ENCODE measurements at places on chromosomes 4 and X.

DNA sequence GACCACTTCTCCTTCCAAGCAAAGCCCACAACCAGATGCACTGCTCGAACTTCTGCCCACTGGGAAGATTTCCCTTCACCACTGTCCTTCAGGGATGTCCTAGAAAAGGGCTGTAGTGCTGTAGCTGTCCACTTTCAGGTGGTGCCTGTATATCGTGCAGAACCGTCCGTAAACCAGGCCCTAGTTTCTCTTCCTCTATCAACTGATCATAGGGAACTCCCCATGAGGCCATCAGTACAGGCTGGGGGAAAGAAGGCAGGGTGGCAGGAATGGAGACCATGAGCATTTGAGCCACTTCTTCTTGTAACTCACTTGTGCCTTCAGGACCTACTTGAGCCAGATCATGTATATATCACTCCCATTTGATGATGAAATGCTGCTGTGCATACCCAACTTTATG is 57.3 kb upstream of the FAM9B start:
- DNase-seq: no peak

- no peak for DNase-seq
Measured at GRCh38 chrX:68461576-68461975, 28.3 kb upstream of the OPHN1 start.

- no peak for DNase-seq
Measured at GRCh38 chr4:149136951-149137620, 678.6 kb downstream of the IQCM start.

GRCh38 chrX:39855748-39856129 is 242.0 kb downstream of the BCOR start:
- DNase-seq: no peak

- no peak for DNase-seq
Measured at GRCh38 chr4:94603170-94603747, 151.5 kb downstream of the PDLIM5 start.

DNA sequence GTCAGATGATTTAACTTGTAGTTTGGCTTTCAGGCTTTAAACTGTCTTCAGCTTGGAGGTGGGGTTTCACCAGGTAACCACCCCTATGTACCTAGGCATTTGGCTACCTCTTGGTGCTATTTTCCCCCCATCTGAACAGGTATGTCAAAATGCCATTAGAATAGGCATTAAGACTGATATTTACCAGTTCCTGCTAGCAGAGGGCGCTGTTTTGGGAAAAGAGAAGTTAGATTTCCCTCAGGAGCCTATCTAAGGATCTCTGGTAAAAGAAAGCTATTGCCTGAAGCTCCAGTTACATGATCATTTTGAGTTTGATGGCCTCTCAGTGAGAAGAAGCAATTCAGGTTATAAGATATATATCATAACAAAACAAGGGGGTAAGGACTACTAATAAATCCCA is 879.1 kb downstream of the SH3BGRL start:
- DNase-seq: no peak

DNA sequence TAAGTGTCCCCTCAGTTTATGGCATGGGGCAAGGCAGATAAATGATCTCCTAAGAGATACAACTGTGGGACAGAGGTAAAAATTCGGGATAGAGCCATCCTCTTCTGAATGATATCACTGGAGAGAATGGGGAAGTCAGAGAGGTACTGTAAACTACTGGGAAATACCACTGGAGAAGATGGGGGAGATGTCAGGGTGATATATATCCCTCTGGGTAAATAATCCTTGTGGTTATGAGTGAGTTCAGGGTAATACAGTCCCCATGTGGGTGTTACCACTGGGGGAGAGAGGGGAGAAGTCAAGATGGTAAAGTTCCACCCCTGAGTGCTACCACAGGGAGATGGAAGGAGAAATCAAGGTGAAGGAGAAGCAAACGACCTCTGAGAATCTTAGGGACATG is 63.9 kb upstream of the ZNF81 start:
- DNase-seq: no peak

GRCh38 chrX:8341814-8342590 is 122.6 kb upstream of the VCX3B start:
- no peak for DNase-seq

DNA sequence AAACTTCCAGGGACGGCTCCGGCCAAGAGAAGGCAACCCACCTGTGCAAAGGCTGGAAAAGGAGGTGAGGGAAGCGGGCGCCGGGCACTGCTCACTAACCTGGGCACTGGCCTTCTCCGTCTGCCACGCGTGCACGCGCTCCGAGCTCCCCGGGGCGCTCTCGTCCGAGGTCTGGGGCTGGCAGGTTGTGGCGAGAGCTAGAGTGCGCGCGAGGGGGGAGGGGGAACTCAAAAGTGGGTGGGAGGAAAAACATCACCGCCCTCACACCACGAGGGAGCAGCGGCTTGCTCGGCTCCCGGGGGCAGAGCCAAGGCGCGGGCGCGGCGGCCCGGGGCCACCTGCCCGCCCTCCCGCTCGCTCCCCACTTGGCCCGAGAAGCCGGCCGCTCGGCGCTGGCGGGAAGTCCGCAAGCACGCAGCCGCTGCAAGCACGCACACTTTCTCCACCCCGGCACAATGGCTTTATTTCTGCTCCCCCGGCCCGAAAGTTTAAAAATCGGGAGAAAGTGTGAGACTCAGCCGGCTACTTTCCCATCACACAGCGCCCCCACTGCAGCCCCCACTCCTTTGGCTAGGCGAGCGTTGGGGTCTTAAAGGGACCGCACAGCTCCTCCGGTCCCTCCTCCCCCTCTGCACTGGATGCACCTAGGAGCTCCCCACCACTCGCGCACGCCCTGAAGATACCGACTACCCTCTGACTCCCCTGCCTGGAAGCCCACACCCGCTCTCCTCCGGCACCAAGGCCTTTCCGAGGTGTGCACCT is at the start of gene CHRDL1:
Gene CHRDL1 (minus strand): TSS at position 173 of the 762 bp plus-strand sequence. CDS start 3,636 bp downstream, outside the sequence.
- DNase-seq: peak; percentile 41

GRCh38 chrX:350148-350533 is 31.5 kb upstream of the GTPBP6 start:
- DNase-seq: no peak

DNA sequence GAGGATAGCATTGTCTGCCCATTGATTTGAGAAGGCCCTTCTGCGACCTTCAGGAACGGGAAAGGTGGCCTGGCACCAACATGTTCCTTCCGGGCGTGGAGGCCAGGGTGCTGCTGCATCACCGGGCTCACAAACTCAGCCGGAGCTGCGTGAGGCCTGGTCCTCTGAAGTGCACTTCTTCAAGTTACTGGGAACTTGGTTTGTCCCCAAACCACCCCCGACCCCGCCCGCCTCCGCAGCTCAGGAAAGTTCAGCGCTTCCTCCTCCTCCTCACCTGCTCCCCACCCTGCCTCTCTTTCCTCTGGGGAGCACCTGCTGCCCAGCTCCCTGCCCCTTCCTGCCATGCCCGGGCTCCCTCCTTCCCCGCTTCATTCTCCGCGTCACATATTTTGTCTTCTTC is 116.0 kb upstream of the LRPAP1 start:
- DNase-seq: no peak

- DNase-seq: peak; percentile 17
Measured at GRCh38 chrX:56564921-56565840, 1.8 kb downstream of the UBQLN2 start.

DNA sequence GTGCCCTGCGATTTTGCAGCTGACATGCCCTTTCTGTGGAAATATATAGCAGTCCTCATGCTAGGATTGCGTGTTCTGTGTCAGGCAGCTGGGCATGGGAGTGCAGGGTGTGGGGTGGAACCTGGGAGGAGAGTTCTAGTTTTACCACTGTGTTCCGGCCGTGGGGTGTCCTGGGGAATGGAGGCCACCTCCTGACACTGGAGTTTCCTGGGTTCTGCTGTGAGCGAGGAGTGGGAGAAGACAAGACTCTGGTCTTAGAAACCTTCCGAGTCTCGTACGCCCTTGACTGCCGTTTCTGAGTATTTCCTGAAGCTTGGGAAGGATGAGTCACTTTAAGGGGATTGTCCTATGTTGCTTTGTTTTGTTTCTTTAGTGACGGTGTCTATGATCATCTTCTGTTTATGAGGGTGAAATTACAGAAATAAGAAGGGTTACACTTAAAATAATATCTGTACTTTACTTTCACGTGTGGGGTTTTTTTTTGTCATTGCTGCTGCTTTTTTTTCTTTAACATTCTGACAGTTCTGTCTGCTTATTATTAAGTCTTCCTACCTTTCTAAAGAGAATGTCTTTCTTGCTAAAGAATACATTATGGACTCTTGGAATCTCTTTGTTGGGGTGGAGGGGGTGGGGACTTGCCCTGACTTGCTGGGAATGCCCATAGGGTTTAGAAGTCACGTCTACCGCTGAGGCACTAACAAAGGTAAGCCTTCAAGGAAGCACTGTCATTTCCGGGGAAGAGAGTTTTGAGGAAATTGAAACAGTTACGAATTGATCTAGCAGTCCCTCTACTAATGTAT is 19.1 kb downstream of the CD99 start:
- DNase-seq: no peak

GRCh38 chr4:24089851-24090534 is 200.1 kb upstream of the PPARGC1A start:
- no peak for DNase-seq

DNA sequence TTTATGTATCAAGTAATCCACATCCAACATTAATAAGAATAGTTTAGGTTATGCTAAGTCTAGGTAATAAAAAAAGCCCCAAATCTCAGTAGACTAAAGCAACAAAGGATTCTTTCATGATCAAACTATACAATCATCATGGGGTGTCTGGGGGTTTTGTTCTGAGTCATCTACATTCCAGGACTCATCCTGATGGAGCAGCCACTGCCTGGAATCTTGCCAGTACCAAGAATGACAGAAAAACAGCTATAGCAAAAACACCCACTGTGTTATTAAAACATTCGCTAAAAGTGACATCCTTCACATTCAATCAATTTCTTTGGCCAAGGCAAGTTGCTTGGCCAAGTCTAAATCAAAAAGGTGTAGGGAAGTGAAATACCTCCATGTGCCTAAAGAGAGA is 3.9 kb upstream of the ARHGEF38 start:
- DNase-seq: no peak

DNA sequence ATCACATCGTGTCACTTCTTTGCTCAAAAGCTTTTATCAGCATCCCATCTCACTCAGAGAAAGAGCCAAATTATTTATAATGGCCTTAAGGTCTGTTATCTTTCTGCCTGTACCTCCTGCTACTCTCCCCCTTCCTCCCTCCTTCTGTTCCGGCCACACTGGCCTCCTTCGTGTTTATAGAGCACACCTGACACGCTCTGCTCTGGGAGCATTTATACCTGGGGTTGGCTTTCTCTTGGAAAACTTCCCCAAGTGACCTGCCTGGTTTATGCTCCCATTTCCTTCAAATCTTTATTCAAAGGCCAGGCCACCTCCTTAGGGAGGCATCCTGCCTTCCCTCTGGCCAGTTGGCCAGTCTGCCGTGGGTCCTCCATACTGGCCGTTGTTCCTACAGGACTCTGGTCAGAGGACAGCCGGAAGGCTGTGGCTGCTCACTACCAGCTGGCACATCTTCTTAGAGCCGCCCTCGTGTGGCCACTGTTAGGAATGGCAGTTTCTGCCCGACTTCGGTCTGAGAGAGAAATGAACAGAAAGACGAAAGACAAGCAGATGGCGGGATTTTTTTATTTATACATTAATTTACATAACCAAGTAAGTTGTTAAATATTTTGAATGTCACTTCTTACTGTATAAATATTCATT is 80.2 kb upstream of the CBLL2 start:
- DNase-seq: peak; percentile 68

DNA sequence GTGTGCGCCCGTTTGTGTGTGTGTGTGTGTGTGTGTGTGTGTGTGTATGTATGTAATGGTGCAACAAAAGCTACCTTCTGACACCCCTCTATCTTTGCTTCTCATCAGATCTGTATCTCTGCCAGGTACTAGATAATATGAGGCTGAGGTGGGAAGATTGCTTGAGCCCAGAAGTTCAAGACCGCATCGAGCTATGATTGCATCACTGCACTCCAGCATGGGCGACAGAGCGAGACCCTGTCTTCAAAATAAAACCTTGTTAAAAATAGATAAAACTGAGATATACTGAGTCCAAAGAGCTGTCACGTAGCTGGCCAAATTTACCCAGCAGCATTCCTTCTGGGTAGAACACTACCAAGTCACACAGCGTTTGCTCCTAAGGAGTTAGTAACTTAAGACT is 18.4 kb downstream of the NLGN4X start:
- no peak for DNase-seq

- DNase-seq: no peak
Measured at GRCh38 chr4:10054571-10055041, 33.3 kb upstream of the SLC2A9 start.

- DNase-seq: no peak
Measured at GRCh38 chr4:99485212-99485611, 25.6 kb upstream of the C4orf17 start.

DNA sequence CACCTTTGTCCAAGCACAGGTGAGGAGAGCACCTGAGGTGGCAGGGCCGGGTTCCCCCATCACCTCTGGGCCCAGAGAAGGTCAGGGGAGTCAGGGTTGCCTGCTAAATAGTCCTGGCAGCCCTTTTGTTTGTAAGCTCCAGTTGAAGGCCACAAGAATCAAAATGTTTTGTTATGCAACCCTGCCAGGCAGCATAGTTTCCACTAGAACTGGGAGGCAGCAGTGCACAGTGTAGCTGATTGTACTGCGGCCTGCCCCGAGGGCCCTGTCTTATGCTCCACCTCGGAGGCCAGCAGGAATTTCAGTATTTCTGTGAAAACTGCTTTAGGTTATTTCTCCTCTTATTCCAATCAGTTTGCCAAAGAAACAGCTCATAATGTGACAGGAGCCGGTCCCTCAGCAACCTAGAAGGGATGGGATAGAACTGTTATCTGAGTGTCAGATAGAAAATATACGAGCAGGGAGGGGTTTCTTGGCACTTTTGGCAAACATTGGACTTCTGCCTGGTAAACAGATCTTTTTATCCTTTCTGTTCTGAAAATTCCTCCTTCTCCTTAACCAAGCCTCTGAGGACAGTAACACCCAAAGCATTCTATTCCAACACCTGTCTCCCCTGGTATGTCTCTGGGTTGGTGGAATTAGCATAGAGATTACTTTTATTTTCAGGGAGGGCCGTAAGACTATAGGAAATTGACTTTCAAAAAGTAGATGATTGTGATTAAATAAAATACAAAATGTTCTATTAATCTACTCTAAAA is 93.6 kb downstream of the LNX1 start:
- DNase-seq: no peak

- no peak for DNase-seq
Measured at GRCh38 chr4:5373327-5373726, 322.0 kb downstream of the STK32B start.

- DNase-seq: peak; percentile 69
Measured at GRCh38 chr4:2243681-2244380, 1.9 kb upstream of the HAUS3 start.

GRCh38 chrX:9279234-9279544 is 185.7 kb upstream of the TBL1X start:
- no peak for DNase-seq

- DNase-seq: no peak
Measured at GRCh38 chrX:52263417-52263816, 78.7 kb downstream of the MAGED4 start.

- DNase-seq: peak; percentile 29
Measured at GRCh38 chrX:132958091-132958703, at the start of gene HS6ST2. HS6ST2 (minus strand) TSS chrX:132958629.

DNA sequence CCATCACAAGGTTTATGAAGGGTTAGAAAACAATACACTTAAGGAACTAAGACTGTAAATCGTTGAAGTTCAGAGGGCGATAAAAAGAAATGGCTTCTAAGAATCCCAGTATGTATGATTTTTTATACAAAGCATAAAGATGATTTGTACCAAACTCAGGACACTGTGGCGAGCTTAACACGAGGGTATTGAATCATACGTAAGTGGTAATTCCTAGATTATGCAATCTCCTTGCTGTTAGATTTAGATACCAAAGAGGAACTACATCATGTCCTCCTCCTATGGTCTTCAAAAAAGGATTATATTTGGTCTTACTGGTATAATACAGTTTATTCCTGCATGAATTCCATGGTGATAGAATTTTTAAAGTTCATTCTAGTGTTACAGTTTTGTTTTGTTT is 23.9 kb downstream of the NFKB1 start:
- DNase-seq: no peak

Measured in glutamatergic neuron (in vitro differentiated cells).